ENCODE measurements at places on chromosomes 6 and 20.

- DNase-seq, result no peak
Observed at GRCh38 chr6:169236988-169237387, 16.7 kb downstream of the THBS2 start.

DNA sequence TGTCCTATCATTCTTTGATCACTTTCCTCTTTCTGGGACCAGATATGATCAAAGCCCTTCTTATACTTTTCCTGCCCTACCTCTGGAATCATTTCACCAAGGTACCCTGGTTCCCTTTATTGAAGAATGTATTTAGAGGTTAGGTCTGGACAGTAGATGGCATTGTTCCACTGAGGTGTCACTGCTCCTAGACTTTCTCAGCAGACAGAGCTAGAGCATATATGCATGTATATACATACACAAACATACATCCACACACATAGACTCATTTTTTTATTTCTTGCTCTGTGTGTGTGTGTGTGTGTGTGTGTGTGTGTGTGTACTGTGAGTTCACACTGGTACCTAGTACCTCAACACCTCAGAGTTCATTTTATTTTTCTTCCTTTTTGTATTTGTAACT lies 40.9 kb downstream of the PTPRA start:
- DNase-seq, result no peak

DNA sequence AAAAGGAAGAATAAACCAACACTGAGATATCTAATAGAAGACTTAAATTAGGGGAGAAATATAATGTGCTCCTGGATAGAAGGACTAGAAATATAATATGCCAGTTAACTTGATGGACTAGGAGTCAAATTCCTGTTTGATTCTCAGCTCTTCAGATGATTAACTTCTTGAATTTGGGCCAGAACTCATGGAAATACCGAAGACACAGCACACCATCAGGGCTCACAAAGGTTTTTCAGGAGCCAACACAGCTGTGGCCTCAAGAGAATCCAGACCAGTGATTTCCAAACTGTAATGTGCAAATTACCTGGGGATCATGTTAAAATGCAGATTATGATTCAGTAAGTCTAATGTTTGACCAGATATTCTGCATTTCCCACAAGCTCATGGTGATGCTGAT lies 33.8 kb upstream of the LRRC1 start:
- no peak for DNase-seq

GRCh38 chr6:141851063-141851462 lies 281.7 kb upstream of the GJE1 start:
- no peak for DNase-seq

DNA sequence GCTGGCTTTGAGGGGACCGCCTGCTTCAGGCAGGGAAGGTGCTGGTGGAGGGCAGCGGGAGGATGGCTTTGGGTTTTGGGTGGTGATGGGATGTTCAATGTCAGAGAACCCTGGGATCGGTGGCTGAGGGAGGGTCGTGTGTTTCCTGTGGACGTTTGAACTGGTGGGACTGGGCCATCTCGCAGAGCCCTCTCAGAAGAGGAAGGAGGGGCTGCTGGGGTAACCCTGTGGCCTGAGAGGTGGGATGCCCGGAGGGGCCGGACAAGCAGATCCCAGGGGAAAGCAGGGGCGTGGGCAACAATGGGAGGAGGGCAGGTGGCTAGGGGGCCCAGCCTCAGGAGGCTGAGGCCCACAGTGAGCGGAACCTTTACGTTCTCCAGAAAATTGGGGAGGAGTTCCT lies 34.9 kb downstream of the PYGB start:
- DNase-seq, result no peak

GRCh38 chr20:1825938-1826445 lies 69.2 kb upstream of the SIRPA start:
- DNase-seq, result no peak

DNA sequence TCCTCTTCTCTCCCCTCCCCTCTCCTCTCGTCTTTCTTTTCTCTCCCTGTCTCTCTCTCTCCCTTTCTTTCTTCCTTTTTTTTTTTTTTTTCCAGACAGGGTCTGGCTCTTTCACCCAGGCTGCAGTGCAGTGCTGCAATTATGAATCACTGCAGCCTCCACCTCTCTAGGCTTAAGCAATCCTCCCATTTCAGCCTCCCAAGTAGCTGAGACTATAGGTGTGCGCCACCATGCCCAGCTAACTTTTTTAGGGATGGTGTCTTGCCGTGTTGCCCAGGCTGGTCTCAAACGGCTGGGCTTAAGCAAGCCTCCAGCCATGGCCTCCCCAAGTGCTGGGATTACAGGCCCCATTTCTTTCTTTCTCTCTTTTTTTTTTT lies 59.9 kb upstream of the NCOA3 start:
- no peak for DNase-seq

DNA sequence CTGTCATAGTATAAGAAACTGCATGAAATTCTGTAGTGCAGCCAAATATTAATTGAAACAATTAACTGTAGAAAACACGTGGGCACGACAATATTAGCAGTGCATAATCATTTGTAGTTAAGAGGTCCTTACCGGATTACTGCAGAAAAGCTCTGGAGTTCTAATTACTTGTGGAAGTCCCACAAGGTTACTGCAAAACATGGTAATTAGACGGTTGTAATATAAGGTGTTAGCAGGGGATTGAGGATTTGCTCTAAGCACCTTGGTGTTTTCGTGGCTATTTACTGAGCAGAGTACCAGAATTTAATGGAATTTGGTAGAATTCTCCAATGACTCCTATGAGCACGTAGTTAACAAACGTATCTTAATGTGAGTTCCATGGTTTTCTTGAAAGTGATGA lies 473.6 kb upstream of the AGPAT4 start:
- no peak for DNase-seq

DNA sequence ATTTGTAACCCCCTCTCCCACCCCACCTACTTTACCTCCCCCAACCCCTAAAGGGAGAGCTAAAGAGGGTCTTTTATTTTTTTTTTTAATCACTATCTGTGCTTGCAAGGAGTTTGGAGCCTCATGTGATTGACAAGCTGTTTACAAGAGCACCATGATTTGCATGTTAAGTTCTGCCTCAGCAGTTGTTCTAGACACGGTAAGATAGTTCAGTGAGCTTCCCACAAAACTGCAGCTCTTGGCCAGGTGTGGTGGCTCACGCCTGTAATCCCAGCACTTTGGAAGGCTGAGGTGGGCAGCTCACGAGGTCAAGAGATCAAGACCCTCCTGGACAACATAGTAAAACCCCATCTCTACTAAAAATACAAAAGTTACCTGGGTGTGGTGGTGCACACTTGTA lies 5.0 kb upstream of the PXDC1 start:
- DNase-seq, result no peak

DNA sequence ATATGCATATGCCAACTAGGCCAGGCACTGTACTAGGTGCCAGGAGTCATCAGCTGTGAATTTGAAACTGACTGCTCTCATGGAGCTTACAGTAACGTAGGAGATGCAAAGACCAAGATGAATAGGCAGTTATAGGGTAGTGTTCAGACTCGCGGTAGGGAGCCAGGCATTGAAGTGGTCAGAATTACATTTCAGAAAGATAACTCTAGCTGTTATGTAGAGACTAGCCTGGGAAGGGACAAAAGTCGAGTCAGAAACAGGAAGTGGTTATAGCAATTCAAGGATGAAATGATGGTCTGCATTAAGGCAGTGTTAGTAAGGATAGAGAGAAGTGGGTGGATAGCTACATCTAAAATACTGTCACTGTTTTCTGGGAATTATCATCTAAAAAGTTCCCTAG lies 56.6 kb downstream of the PCMT1 start:
- no peak for DNase-seq

DNA sequence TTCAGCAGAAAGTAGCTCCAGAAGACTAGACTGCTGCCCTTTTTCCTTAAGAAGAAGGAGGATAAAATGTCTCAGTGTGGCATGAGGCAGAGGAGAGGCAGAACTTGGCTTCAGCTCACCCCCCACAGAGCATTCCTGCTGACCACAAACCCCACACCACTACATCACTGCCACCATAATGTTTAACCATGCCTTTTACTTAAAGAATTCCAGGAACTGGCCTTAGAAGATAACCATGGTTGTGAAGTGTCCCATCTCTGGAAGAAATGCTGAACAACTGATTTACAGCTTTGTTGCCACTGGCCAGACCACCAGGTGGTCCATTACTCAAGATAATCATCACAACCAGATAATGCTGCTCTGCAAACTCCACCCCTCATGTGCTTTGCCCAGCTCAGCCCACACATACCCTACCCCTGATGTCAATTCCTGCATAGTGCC lies 154.1 kb downstream of the CD24 start:
- no peak for DNase-seq

DNA sequence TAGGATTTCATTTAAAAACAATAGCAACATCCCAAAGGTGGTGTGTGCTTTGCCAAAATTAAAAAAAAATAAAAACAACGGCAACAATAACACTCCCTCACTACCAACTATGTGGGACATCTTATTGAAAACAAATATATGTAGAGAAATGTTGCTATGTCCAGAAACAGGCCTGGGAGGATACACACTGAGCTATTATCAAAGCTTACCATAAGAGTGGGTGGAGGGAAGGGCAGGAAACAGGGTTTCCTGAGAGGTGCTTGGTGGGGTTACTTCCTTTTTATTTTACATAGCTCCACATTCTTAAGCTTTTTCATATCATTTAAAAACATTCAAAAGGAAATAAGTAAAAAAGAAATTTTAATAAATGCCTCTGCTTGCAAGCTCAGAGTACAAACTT lies 150.0 kb upstream of the RIPOR2 start:
- DNase-seq, result no peak

GRCh38 chr20:62063981-62064769 lies 1.5 kb downstream of the TAF4 start:
- no peak for DNase-seq

DNA sequence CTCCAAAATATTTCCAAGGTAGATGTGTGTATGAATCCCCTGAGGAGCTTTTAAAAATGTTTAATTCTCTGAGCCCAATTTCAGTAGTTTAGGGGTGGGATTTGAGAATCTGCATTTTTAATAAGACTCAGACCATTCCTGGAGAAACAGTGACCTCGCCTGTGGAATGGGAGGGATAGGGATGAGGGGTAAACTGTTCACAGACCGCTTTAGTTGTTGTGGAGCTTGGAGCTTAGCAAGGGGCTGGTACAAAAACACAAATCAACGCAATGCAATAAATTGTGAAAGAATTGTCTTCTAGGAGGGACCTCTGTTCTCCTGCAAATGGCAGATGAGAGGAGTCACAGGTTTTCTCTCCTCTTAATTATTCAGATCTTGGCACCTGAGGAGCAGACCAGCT lies 239.3 kb upstream of the SULF2 start:
- DNase-seq, result no peak

- DNase-seq, result no peak
Observed at GRCh38 chr20:47440857-47441773, 60.6 kb upstream of the NCOA3 start.

GRCh38 chr6:47741807-47742206 lies 40.0 kb upstream of the OPN5 start:
- DNase-seq, result no peak

GRCh38 chr6:26660000-26660361 lies 435 bp upstream of the ZNF322 start:
- DNase-seq, result no peak

DNA sequence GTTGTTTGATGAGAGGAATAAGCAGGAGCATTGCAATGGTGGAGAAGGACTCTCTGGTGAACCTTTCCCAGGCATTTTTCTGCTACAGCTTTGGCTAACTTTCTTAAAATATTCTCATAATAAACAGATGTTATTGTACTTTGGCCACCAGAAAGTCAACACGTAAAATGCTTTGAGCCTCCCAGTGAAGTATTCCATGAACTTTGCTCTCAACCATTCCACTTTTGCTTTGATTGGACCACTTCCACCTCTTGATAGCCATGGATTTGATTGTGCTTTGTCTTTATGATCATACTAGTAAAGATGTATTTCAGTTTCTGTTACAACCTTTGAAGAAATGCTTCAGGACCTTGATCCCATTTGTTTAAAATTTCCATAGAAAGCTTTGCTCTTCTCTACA lies 241.1 kb downstream of the TENT5A start:
- DNase-seq, result no peak

DNA sequence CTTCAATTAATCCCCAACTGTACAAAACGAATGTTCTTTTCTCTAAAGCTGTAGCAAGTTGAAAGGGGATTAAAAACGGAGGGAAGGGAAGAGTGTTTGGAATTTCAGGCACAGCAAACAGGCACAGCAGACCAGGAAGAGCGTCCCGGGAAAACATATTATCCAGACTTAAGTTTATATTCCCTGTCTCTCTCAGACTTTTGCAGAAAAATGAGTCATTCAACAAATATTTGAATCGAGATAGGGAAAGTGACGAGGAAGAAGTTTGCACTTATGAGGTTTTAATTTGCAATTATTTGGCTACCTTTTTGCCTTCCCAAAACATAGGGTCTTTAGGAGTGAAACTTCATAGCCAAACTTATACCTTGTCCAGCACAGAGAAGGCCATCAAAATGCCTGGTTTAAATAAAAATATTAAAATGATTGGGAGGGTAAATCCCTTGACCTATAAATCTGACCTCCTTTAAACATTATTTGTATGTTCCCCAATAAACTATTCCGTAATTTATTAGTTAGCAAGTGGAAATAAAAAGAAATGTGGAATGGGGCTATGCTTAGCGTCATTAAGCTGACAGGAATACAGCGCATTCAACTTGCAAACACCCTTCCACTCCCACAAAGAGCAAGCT lies 16.0 kb downstream of the HFE start:
- no peak for DNase-seq

DNA sequence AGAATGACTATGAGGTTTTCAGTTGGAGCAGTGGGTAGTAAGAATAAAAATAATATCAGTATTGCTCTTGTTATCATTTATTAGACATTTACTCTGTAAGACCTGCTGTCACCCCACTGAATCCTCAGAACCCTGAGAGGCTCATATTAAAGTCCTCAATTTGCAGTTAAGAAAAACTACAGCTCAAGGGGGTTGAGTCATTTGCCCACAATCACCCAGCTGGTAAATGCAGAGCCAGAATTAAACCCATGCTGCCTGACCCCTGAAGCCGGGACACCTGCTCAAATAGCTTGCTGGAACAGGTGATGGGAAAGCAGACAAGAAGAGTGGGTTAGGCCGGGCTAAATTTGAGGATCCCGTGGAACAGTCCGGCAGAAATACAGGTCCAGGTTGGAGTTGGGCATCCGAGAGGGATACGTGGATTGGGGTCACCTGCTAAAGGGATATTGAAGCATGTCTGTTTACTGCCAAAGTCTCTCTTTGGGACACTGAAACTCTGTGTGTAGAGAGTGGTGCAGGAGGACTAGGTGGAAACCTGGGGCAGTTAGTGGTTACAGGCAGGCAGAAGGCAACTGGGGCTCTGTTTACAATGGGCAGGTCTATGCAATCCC lies 344.1 kb downstream of the CDC5L start:
- DNase-seq, result no peak

- peak; percentile 19 for DNase-seq
Observed at GRCh38 chr6:28896505-28897368, 27.0 kb downstream of the TRIM27 start.

Data from stimulated activated CD4-positive, alpha-beta T cell treated with anti-CD3 and anti-CD28 coated beads, Interleukin-12 subunit alpha, Interleukin-12 subunit beta, amount 100 ng/mL, for 4 hours (primary cell).